Stimulated activated CD4-positive, alpha-beta T cell treated with anti-CD3 and anti-CD28 coated beads, Interleukin-1b, Interleukin-23, amount 100 ng/mL, for 1 hour (primary cell): ENCODE measurements at places on chromosomes 4 and X.

GRCh38 chr4:106114270-106114669 is 201.7 kb downstream of the TBCK start:
- DNase-seq: no peak

DNA sequence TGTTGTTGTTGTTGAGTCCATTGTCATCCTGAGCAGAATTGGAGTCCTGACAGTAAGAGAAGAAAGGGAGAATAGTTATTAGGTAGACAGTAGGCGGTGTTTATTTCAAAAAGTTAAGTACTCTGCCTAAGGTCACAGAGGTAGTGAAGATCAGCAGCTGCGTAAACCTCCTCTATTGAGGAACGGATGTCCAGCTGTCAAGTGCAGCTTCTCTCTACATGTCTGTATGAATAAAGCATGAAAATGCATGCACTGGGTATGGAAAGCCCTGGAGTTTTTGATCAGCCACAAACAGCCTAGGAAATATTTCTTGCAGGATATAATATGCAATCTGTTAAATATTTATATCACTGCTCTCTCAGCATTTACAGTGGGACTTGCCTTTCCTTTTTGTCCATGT is 109.4 kb upstream of the CBLL2 start:
- DNase-seq: no peak

DNA sequence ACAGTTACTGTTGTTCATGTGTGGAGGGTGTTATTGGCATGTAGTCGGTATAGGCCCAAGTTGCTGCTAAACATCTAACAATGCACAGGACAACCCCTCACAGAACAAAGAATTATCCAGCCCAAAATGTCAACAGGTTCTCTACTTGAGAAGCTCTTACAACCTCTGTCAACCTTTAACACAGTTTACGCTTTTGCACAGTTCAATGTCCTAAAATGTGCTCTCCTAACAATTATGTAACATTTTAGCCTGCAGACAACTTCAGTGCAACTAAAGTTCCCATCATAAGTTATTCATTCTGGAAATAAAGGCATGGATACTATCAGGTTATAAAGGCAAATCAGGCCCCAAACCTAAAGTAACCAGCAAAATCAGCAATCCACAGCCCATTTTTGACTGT is 66.2 kb downstream of the ASB9 start:
- DNase-seq: no peak

- no peak for DNase-seq
These were observed 204.7 kb upstream of the GABRA2 start for GRCh38 chr4:46594661-46595060.

DNA sequence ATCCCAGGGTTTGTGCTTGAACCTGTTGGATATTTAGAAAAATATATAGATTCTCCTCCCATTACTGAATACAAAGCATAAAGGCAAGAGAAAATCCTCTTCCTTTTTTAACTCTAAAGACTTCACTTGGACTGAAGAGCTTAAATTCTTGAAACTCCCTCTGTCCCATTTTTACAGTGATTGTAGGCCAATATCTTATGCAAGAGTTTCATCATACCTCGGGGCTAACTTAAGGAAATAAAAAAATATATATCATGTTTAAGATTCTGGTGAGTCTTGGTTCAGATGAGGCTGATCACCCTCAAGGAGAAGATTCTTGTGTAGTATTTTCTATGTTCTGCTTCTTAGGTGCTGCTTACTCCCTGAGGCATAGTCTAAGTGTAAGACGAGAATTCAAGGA is 1449.6 kb downstream of the C4orf33 start:
- no peak for DNase-seq

- DNase-seq: no peak
These were observed 16.1 kb upstream of the TASL start for GRCh38 chrX:30593440-30594200.

DNA sequence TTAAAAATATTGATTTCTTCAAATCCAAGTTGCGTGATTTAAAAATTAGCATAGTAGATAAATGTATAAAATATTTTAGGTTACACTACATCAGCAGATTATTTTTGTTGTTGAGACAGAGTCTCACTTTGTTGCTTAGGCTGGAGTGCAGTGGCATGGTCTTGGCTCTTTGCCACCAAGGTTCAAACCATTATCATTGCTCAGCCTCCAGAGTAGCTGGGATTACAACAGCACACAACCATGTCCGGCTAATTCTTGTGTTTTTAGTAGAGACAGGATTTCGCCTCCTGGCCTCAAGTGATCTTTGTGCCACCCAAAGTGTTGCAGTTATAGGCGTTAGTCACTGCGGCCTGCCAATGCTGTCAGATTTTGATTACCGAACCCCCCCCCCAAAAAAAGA is 1390.5 kb upstream of the TENM3 start:
- DNase-seq: no peak

- DNase-seq: no peak
These were observed 125.8 kb upstream of the VCX3A start for GRCh38 chrX:6660567-6661264.

DNA sequence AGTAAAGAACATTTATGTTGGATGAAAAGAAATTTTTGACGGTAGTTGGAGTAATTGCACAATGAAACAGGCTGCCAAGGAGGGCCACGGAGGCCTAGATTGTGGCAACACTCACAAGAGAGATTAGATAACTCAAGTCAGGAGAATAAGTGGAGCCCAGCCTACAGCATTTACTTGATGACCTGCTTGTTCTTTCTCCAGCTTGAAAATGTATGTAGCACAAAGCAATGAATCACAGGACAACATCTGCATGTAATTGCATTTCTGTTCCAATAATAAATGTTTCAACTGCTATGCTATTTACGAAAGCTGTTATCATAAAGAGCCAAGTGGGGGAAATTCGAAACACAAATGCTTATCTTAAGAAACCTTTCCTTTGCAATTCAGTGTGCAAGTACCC is 221.2 kb upstream of the MID1 start:
- DNase-seq: no peak

GRCh38 chr4:154807042-154807630 is 26.1 kb downstream of the RBM46 start:
- DNase-seq: no peak

- DNase-seq: no peak
These were observed 318.3 kb downstream of the GLUD2 start for GRCh38 chrX:121365572-121366161.

DNA sequence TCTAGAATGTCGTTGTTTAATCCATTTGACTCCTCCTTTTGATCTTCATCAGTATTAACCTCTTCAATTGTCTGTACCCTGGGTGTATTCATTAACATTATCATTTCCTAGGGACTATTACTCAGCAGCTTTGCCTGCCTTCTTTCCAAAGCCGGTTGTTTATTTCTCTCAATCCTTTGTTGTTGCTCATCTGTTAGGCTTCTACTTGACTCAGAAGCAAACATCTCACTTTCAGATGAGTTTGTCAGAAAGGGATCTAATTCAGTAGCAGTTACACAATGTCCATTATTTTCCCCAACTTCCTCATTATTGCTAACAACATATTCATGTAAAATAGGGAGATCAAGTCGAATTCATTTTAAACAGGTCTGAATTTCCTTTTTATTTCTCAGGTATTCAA is 22.1 kb upstream of the HSD17B10 start:
- DNase-seq: no peak

GRCh38 chrX:110420771-110421499 is 62.3 kb downstream of the RTL9 start:
- DNase-seq: no peak

DNA sequence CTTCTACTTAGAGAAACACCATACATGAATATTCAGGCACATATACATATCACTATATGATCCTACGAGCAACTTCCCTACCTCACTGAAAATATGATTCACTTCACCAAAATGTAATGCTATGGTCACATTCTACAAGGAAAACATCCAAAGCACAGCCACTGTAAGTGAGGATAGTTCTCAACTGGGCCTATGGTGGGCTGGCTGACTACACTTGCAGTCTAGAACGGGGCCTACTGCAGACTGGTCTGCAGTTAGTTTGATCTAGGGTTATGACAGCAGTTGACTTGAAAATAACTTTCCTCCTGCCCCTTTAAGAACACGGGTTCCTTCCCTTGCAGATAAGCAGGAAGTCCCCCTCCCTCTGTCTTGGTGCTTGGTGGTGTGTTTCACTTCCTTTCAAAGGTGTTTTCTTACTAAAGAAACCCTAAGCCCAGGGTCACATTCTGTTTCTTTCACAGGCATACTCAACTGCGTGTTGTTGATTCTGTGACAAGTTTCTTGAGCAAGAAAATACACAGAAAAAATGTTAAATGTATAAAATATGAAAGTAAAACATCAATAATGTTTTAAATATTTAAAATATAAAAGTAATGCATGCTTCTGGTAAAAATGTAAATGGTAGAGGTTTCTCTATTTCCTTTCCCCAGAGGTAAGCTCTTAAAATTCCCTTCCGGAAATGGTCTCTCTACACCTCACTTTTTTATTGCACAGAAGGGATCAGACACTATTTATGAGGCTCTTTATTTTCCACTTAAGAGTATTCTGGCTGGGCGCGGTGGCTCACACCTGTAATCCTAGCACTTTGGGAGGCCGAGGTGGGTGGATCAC is 18.0 kb upstream of the TMSB4X start:
- DNase-seq: no peak

DNA sequence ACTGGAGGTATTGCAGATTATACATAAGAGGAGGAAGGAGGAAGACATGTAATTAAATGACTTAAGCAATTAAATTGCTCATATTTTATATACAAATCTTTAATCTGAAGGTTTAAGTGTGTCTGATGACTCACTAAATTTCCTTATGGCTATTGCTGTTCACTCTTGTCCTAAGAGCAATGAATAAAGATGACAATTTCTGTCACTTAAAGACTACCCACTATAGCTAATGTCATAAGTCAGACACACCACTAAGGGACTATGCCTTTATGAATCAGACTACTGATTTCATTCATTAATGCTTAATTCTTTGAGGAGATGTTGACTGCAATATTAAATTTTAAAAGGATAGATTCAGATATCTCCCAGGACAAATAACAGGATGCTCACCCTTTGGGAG is 1514.7 kb downstream of the PCDH18 start:
- no peak for DNase-seq

- no peak for DNase-seq
These were observed 99.1 kb downstream of the AFF1 start for GRCh38 chr4:87033902-87034301.

GRCh38 chrX:36198575-36198974 is 279.0 kb downstream of the CFAP47 start:
- no peak for DNase-seq

GRCh38 chr4:8708401-8709021 is 115.9 kb downstream of the CPZ start:
- DNase-seq: no peak

GRCh38 chrX:152926279-152926678 is 28.4 kb downstream of the ZNF185 start:
- peak; percentile 3 for DNase-seq

DNA sequence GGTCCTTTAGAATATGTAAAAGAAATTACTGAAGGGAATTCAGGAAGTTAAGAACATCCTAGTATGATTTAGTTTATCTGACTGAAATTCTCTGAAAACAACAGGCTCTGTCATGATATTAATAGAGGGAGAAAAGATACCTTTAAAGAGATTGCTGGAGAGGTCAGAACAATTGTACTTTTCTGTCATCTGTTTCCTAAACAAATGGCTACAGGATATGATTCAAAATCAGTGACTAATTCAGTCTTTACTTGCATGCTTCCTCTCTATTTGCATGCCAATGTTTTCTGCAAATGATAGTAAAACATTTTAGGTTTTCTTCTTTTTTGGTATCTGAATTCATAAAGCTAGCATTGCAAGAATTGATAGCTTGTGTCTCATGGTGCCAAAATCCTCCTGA is 616.7 kb upstream of the PCDH7 start:
- no peak for DNase-seq
